ENCODE measurements at places on chromosomes 6 and 20.

DNA sequence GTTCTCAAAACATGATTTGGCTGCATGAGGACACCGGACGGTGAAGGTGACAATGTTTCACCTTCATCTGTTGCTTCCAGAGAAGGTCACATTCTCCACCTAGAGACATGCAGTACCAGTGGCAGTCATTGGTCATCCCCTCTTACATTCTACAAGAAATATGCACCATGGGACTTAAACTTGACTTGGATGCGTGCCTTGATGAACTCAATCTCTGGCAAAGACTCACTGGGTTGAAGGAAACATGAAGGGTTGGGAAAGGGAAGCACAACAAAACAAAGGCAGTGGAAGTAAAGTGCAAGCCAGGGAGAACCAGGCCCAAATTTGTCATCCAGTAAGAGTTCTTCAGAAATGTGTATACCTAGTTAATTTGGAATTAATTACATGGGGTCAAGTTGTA, 39.4 kb upstream of the ARMH2 start:
- no peak for DNase-seq

- no peak for DNase-seq
These were observed 107.6 kb upstream of the KHDRBS2 start for GRCh38 chr6:62393608-62394007.

DNA sequence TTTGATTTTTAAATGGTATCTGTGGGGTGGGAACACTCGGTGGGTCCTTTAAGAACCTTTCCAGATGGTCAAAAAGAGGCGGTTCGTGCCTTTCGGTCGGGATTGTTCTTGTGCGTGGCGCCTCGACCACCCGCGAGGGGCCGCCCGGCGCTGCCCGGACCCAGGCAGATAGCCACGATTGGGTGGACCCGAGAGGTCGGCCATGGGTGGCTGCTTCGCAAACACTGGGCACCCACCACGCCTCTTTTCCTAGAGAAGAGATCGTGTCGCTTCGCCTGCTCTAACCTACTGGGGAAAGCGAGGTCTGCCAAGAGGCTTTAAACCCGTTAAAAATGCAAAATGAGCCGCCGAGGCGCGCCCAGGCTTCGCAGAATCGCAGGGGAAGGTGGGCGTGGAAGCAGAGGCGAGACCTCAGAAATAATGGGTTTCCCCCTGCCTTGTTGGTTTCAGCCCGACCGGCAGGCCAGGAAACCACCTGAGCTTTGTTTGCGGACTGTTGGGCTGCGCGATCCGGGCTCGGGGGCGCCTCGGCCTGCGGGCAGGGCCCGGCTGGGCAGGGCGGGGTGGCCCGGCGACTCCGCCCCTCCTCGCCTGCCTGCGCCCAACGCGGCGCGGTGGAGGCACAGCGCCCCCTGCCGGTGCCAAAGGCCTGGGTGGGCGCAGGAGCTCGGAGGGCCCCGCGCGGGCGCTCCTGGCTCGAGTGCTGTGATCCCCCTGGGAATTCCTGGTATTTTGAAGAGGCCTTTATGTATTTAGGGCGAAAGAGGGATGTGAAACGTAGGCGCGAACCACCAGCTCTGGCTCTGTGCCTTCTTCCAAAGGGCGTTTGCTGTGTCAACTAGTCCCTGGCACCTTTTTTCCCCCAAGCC, 1.6 kb downstream of the MARCKS start:
- peak; percentile 88 for DNase-seq

DNA sequence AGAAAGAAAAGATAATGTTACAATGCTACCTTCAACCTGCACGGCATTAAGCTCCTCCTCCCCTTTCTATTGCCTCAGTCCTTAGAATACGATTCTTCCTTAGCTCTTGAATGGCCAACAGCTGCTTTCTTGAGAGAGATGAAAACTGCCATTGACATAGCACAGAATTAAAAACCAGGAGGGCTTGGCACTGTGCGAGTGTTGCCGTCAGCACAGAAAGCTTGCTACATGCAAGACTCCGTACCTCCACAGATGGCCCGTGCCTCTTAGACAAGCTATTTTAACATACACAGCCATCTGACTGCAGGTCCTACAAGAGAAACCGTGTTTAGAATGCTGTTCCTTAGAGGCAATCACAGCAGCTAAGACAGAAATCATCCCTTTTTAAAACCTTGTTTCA, 51.7 kb downstream of the ALDH5A1 start:
- DNase-seq, result no peak

- no peak for DNase-seq
These were observed 48.7 kb upstream of the DACT2 start for GRCh38 chr6:168368066-168368820.

GRCh38 chr20:38073307-38074071, 39.9 kb downstream of the RPRD1B start:
- DNase-seq, result no peak

DNA sequence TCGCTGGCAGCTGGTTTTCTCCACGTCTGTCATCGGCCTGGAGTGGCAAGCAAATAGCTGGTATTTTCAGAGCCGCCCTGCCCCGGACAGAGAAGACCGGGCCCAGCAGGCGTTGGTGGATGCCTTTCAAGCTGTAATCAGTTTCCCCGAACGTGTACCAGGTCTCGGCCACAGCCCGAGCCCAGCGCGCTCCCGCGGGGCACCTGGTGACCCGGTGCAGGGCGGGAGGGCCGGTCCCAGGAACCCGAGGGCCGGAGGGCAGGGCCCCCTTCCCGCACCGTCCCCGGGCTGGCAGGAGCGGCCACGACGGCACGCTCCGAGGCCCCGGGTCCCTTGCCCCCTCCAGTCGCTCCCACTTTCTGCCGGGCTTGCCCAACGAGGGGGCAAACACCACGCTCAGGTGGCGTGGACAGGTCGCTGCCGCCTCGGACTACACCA, 348 bp upstream of the PYGB start:
- no peak for DNase-seq

- no peak for DNase-seq
These were observed 4.8 kb downstream of the CCDC28A start for GRCh38 chr6:138778331-138778730.

- DNase-seq, result no peak
These were observed 17.7 kb downstream of the SLC17A5 start for GRCh38 chr6:73636048-73636447.

DNA sequence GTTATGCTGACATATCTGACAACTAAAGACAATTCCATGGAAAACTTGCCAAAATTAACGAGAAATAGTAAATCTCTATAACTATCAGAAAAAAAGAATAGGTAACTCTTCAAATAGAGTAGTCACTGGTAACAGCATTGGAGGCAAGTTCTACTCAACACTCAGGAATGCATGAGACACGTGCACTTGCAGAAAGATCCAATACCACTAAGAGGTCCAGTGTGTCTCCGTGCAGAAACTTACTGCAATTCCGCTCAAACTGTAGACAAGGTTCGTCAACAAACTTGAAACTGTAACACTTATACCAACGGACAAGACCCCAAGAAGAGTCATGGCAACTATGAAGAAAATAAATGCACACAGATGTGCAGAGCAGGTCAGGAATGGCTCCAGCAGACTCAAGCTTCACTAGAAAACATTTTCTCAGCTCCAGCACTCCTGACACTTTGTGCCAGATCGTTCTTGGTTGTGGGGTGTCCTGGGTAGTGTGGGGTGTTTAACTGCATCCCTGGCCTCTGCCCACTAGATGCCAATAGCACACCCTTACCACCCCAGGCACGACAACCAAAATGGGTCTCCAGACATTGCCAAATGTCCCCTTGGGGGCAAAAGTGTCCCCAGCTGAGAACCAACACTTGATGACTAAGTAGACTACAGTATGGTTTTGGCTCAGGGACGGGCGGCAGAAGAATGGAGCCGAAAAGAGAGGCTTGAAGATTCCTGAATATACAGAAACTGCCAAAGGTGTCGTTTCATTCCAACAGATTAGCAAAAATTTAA, 134.8 kb downstream of the DTNBP1 start:
- DNase-seq, result no peak

GRCh38 chr6:11919771-11920440, 92.2 kb upstream of the HIVEP1 start:
- DNase-seq, result no peak

GRCh38 chr6:123276546-123276980, 280.5 kb downstream of the CLVS2 start:
- DNase-seq, result no peak

DNA sequence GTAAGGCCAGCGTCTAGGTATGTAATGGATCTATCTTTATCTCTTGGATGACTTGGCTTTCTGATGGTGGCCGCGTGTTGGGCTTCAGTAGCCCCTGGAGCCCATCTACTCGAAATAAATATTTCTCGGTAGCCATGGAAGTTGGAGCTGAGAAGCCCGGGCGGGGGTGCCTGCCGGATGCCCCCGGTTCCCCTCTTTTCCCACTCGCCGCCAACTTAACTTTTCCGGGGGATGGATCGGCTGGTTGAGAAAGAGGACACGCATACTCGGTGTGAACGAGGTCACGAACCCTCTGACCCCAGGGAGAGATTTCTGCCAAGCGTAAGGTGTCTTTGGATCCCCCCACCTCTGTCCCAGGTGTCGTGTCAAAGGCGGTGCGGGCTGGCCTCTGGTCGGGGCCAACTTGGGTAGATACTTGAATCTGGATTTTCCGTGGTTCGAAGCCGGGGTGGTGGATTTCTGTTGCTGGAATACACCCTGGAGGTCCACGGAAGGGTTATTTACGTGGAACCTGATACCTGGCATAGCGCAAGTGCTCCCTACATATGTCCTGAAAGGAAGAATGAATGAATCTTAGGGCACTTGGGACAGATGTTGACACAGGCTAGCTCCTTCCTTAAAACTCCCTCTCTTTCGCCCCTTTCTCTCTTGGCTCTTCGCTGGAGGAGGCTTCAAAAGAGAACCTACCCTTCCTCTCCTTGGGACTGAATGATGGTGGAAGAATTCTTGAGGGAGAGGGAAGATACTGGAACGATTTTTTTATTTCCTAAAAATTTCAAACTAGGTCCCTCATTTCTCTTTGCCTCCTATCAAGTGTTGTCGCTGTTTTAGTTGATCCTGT, 996 bp downstream of the DOK5 start:
- DNase-seq, result no peak

GRCh38 chr6:148379966-148380713, 37.5 kb downstream of the SASH1 start:
- DNase-seq, result no peak

DNA sequence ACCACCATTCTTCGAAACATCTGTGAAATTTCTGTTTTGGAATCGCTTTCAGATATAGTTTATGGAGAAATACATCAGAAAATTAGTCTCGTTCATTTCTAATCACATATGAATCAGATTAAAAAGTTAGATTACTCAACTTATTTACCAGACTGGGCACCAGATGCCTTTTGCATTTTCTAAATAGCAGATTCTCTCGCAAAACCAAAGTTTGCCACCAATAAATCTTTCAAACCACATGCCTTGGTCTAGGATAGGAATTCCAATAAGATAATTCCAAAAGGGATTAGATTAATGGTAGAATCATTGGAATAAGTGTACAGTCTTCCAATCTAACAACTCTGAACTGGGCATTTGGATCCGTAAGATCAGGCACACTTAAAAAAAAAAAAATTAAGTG, 160.4 kb upstream of the TAB2 start:
- no peak for DNase-seq

DNA sequence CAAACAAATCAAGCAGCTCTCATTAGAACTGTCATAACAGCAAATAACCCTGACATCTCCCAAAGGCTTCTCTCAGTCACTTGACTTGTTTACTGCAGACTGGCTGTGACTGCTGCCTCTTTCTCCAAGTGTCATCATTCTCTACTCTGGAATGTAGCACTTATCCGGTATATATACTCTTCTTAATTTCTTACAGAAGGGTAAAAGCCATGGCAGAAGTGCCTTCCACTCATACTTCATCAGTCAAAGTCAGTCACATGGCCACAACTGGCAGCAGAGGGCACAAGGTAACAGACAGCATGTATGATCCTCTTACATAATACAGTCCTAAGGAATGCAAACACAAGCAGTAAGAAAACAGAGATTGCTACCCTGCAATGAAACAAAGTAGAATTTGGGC, 9.3 kb downstream of the NAPB start:
- no peak for DNase-seq

- no peak for DNase-seq
These were observed 161.2 kb downstream of the GRM4 start for GRCh38 chr6:33984466-33985312.

All from NCI-H2107 (cell line).